ENCODE measurements at places on chromosomes 6 and 20. TPM values are rescaled to one million over a fixed set of nuclear protein-coding genes. Genes with fewer than 3 reads are reported as not detected.

The DEF6 gene
- total RNA-seq: not detected

The FAM162B gene
- not detected for total RNA-seq

The FAM83C gene
- 0.06 TPM for total RNA-seq

The SCAF8 gene
- total RNA-seq: 18.2 TPM

The CCN5 gene
- total RNA-seq: 27.5 TPM

The CST5 gene
- not detected for total RNA-seq

The EIF6 gene
- 416 TPM for total RNA-seq

Measured in A549 treated with Mapracorat at 1 μM for 4 hours (cell line).